ENCODE measurements at places on chromosomes 12 and 14. TPM values are rescaled to one million over a fixed set of nuclear protein-coding genes. Genes with fewer than 3 reads are reported as not detected.

AMN gene
- 0.30 TPM for total RNA-seq

SERPINA9 gene
- not detected for total RNA-seq

RSRC2 gene
- total RNA-seq: 45.2 TPM

LRIG3 gene
- 41.0 TPM for total RNA-seq

TAS2R30 gene
- 8.9 TPM for total RNA-seq

TPPP2 gene
- total RNA-seq: not detected

KRT6B gene
- total RNA-seq: not detected

TRIP11 gene
- 67.0 TPM for total RNA-seq

IRAK4 gene
- total RNA-seq: 25.8 TPM

TMEM132D gene
- total RNA-seq: not detected

IAPP gene
- total RNA-seq: not detected

RACGAP1 gene
- total RNA-seq: 13.7 TPM

OR6C2 gene
- not detected for total RNA-seq

KRT74 gene
- total RNA-seq: not detected

SLC7A8 gene
- total RNA-seq: 0.89 TPM

ANO2 gene
- 0.23 TPM for total RNA-seq

IGF1 gene
- under 0.01 TPM for total RNA-seq

IL31 gene
- not detected for total RNA-seq

KRT86 gene
- total RNA-seq: not detected

FOXA1 gene
- total RNA-seq: not detected

MRPL42 gene
- total RNA-seq: 92.9 TPM

HOXC6 gene
- 4.7 TPM for total RNA-seq

BIN2 gene
- not detected for total RNA-seq

STAB2 gene
- not detected for total RNA-seq

SIVA1 gene
- total RNA-seq: 56.2 TPM

SYCP3 gene
- 0.32 TPM for total RNA-seq

ACSM4 gene
- total RNA-seq: not detected

GUCY2C gene
- not detected for total RNA-seq

STYK1 gene
- 1.6 TPM for total RNA-seq

IQSEC3 gene
- 0.59 TPM for total RNA-seq

SYT10 gene
- not detected for total RNA-seq

PLCZ1 gene
- not detected for total RNA-seq

RERG gene
- total RNA-seq: 0.30 TPM

SOS2 gene
- 22.9 TPM for total RNA-seq

CBLN3 gene
- 2.7 TPM for total RNA-seq
